Activated CD8-positive, alpha-beta T cell treated with anti-CD3 and anti-CD28 coated beads, Interleukin-2, amount 10 ng/mL, durations not matched to agents 7 days and 5 days (primary cell): ENCODE measurements at places on chromosomes 1 and 21. TPM values are rescaled to one million over a fixed set of nuclear protein-coding genes. Genes with fewer than 3 reads are reported as not detected.

GRCh38 chr1:155177918-155178281 lies 4.3 kb downstream of the TRIM46 start:
- peaks cover 46% of the 10 kb centered on the region for H3K36me3 ChIP-seq
- H3K27me3 ChIP-seq: no peaks in the 10 kb centered on the region
- peaks cover 38% of the 10 kb centered on the region for H3K4me1 ChIP-seq
- no peak overlapping the region for H3K4me3 ChIP-seq
- DNase-seq: no peak

- no peak overlapping the region for H3K27ac ChIP-seq
- no peaks in the 10 kb centered on the region for H3K27me3 ChIP-seq
- no peaks in the 10 kb centered on the region for H3K36me3 ChIP-seq
- DNase-seq: no peak
- no peak overlapping the region for H3K4me3 ChIP-seq
- peaks cover 12% of the 10 kb centered on the region for H3K4me1 ChIP-seq
Observed at GRCh38 chr1:234619794-234620247, 9.8 kb upstream of the IRF2BP2 start.

KIF1B gene
- 9.2 TPM for total RNA-seq

FMN2 gene
- total RNA-seq: not detected
